ENCODE measurements at places on chromosomes 6 and 20.

- no peak for DNase-seq
Observed at GRCh38 chr20:55386686-55387085, 618.6 kb downstream of the CBLN4 start.

GRCh38 chr20:40049854-40050253, 639.2 kb downstream of the MAFB start:
- DNase-seq: no peak

GRCh38 chr20:38152621-38153221, 12.3 kb downstream of the TGM2 start:
- DNase-seq: peak; percentile 5

DNA sequence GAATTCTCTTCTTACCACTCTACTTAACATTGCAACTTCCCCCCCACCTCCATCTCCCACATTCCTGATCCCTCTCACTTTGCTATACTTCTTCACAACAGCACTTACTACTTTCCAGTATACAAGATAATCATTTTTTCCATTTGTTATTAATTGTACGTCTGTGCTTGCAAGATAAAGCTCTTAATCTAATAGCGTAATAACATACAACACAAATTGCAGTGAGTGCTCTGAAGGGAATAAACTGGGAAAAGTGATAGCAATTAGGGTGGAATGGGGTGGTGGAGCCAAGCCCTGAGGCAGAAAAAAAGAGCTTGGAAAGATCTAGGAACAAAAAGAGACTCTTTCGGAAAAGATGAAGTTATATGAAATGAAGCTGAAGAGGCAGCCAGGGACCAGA, 8.5 kb downstream of the CGAS start:
- DNase-seq: no peak

DNA sequence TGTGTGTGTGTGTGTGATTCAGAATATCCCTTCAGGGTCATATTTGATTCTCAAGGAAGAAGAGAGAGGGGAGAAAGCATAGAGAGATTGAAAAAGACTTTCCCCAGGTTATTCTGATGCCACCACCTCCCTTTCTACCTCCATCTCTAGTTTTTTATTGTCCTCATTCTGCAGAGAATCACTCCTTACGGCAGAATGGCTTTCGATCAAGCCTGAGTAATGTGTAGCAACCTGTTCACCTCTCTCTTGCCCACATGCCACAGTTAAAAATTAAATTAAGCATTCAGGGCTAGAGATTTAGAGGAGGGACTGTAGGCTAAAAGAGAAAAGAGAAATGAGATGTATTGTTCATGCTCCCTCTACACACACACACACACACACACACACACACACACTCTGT, 18.1 kb downstream of the KLHL32 start:
- DNase-seq: no peak

Measured in CD4-positive, alpha-beta T cell treated with Interleukin-15 for 4 hours (primary cell).